ENCODE measurements at places on chromosomes 1 and 21.

DNA sequence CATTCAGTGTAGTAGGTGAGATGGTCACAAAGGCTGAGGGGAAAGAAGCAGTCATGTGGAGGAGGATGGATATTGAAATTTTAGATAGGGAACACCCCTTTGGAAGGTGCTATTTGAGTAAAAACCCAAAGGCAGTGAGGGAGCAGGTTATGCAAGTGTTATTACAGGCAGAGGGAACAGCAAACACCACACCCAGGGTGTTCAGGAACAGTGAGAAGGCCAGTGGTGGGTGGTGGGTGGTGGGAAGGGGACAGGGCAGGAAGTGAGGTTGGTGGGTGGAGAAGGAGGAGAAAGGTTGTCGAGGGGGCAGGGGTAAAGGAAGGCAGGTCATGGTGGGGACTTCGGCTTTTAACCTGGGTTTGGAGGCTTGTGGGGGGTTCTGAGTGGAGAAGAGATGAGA lies 39.2 kb upstream of the SCMH1 start:
- no peak for DNase-seq

DNA sequence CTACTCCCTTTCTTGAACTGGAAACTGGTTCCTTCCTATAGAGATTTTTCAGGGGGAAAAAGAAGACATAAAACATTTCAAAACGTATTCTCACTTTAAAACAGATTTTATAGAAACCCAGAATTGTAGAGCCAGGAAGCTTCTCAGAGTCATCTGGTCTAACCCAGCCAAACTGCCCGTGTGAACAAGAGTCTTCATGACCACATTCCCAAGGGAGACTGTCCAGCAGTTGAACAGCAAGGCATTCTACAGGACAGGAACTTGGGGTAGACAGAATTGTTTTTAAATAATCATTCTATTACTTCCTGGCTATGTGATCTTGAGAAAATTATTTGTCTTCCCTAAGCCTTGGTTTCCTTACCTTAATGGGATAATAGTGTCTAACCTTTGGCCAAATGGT lies 163.5 kb upstream of the IVNS1ABP start:
- no peak for DNase-seq

GRCh38 chr1:96522927-96523326 lies 198.7 kb upstream of the PTBP2 start:
- DNase-seq = no peak

- DNase-seq = no peak
Measured at GRCh38 chr21:36459098-36459497, 20.8 kb downstream of the CLDN14 start.

GRCh38 chr21:45634511-45635183 lies 8.9 kb upstream of the PCBP3 start:
- no peak for DNase-seq

DNA sequence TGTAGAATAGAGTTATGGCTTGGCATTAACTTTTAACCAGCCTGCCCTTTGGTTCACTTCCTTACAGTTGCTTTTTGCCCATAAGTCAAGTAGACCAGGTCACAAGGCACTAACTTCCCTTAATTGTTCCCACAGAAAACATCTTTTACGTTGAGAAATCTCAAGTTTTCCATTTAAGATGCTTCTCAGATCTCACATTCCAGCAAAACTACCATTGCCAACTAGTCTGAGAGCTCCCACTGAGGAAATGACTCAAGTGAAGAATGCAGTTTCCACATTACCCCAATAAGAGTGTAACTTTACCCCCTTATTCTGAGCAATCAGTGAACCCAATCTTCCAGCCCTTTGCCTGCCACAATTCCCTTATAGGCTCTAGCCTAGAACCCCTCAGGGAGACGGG lies 502.2 kb upstream of the OLFM3 start:
- DNase-seq = no peak
